ENCODE measurements at places on chromosomes 13 and 19. TPM values are rescaled to one million over a fixed set of nuclear protein-coding genes. Genes with fewer than 3 reads are reported as not detected.

CLDN10 gene
- total RNA-seq: 0.45 TPM

COL5A3 gene
- 1.7 TPM for total RNA-seq

ZNF573 gene
- 9.5 TPM for total RNA-seq

MBD3L3 gene
- total RNA-seq: not detected

LIM2 gene
- total RNA-seq: not detected

PEG3 gene
- 1,197 TPM for total RNA-seq

ZNF69 gene
- 19.0 TPM for total RNA-seq

FAM83E gene
- 6.9 TPM for total RNA-seq
